ENCODE measurements at places on chromosomes 7 and 10.

DNA sequence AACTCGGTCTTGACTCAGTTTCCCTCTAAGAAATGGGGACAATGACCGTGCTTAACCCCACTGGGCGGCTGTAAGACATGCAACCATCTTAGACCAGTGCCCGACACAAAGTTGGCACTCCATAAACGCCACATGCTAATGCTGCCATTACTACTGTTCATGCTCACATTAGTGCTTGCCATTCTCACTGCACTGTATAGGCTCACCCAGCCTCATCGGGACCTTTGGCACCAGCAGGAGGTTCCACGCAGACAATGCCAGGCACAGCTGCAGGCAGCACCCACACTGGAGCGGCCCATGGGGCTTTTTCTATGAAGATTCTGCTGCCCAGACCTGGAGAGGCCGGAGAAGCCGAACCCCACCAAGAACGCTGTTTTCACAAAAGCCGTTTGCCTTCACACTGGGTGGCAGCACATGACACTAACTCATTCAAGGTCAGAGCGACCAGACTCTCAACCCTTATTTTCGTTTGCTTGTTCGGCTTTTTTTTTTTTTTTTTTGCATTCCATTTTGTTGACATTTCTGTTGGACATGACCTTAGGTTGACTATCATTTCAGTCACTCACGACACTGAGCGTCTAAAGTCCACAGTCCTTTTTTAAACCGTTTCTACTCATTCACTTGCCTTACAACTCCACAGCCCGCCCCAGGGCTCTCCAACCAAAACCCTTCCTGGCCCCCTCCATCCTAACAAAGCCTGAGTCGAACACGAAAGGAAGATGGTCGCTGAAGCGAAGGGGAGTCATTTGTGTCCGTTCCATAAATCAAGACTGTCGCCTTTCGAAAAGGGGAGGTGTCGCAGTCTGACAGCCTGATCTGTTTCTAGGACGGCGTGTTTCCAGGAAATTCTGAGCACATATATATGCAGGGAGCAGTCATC, 124.4 kb upstream of the RNF32 start:
- DNase-seq, result peak; percentile 52

DNA sequence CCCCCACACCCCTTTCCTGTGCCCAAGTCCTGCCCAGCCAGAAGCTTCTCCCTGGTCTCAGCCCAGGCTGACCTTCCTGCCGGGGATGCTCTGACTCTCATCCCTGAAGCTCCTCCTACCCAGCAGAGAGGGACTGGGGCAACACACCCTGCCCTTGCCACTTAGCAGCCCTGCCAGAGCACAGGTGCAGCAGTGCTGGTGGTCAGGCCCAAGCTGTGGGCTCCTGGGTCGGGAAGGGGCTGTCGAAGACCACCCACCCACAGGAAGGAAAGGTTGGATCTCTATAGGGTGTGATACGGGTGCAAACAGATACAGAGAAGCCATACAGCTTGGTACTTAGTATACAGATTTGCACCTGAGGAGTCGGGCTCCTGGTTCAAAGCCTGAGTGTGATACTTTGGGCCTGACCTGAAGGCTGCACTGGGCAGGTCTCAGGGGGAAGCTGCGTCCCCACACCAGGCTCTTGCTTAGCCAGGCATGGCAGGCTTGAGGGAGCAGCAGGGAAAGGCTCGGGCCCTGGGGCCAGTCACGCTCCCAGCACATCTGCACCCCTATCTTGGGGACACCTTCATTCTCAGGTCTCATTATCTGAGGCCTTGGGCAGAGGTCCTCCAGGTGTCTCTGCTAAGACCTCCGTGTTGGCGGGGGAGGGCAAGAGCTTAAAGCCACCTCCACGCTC, 47.3 kb downstream of the TCERG1L start:
- DNase-seq, result no peak

GRCh38 chr10:92562424-92562823, 11.5 kb downstream of the IDE start:
- no peak for DNase-seq

DNA sequence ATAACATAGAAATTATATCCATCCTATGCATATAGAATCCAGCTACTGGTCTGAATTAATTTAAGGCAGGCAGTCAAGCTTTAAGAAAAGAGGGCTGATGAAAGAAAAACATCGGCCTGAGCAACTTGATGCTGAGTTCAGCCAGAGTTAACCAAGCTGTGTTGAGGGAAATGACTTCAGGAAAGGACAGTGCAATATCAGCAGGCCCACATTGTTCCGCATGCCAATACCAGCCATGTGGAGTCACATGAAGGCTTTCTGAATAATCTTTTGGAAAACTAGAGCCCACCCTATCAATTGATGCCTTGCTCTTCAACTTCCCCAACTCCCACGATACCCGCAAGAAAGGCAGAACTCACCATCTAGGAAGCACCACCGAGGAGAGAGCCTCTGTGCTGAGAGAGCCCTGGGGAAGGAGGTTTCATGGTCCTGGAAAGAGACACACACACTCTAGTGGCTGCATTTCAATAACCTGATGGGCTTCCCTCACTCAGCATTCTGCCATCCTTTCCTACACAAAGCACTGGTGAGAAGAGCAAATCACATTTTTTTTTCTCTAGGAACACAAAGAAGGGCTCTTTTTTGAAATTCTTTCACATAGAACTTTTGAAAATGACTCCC, 125.8 kb upstream of the PTN start:
- DNase-seq, result no peak

- DNase-seq, result no peak
Measured at GRCh38 chr7:124780608-124781007, 15.0 kb upstream of the GPR37 start.

DNA sequence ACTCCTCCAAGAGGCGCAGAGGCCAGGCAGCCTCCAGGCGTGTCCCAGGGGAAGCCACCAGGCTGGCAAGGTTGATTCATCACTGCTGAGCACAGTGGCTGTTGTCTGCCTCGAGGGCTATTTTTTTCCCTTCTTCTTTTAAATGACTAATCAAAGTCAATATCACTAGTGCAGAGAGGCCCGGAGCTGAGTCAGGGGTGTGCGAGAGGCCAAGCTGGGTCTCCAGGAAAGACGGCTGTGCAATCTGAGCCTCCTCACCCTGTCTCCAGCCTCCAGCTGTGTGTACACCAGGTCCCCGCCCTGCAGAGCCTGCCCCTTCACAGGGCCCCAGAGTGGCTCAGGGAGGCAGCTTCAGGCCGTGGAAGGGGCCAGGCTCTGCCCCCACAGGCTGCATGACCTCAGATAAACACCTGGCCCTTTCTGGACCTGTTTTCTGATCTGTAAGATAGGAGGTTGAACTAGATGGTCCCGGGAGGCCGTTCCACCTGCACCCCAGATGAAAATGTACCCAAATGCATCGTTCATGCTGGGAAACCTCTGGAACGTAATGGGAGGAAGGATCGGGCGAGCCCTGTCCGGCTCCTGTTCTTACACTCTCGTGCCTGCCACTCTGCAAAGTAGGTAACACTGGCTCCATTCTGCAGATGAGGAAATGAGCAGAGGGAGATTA, 3.7 kb downstream of the STX1A start:
- DNase-seq, result no peak

- no peak for DNase-seq
Measured at GRCh38 chr10:97765201-97765600, 6.6 kb downstream of the SFRP5 start.

DNA sequence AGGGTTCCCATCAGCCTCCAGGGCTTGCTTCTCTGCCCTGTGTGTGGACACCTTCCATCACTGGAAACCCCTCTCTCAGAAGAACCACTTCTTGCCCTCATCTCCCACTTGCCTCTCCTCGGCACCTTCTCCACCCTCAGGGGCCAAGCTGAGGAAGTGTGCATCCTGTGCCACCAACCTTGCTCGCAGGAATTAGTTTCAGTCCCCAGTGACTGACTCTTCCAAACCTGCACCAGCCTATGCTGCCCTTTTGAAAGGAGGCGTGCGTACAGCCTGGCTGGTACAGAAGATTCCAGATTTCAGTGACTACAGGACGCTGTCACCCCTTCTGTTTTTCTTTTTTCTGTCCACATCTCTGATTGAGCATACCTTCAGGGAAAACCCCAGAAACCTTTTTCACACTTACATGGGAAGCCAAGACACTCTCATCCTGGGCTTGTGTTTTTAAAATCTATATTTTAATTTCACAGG, 67.1 kb downstream of the IKZF1 start:
- DNase-seq, result no peak

Data from head of caudate nucleus (tissue), 42 donors.